ENCODE measurements at places on chromosomes 3 and 15.
A peak's percentile ranks its signal among the peaks of the same experiment; 100 is the strongest.

- DNase-seq = no peak
Measured at GRCh38 chr3:33317963-33318709, 40.9 kb downstream of the FBXL2 start.

DNA sequence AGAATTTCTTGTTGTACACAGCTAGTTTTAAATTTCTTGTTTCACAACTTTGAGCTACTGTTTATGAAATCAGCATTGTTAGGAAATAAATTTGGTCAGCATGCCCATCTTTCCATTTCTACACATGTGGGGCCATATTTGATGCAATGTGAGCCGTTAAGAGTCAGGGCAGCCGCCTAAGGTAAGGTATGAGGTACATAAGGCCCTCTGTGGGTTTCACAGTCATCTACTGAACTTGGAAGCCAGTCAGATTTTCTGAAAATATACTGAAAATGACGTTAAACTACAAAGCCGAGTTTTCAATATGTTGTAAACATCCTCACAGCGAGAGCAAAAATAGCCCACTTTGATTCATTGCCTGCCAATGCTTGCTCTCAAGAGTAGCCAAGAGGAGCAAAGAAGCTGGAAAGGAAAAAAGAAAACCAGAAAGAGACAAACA, 94.7 kb upstream of the PDZRN3 start:
- DNase-seq = no peak

- no peak for DNase-seq
Measured at GRCh38 chr15:90597577-90597976, 67.9 kb downstream of the CRTC3 start.

DNA sequence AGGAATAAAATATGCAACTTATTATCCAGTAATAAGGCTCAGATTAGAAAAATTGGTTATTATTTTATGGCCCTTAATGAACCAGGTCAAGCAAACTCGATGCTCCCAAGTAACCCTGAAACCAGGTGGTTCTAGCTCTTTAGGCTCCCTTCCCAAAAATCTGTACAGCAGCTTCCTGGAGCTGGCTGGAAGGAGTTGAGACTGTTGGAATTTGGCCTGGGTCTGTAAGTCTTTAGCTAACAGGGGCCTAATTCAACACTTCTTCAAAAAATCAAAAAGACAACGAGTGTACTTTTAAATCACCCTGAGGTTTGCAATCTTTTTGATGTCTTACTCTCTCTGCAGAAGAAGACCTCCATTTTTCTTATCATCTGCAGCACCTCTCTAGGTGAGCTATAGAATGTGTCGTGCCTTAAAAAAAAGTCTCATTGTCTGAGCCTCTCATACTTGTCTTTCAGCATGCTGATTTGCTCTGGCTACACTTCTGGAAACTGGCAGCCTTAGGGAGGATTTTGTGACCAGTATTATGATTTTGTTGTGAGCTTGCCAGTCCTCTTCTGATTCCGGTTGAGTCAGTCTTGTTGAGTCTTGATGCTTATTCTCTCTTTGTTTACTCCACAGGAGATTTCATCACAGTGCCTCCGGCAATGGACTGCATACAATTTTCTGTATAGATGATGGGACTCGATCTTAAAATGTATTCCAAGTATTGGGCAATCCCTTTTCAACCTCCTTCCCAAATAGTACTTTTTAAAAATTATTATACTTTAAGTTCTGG, 235.0 kb upstream of the KBTBD8 start:
- DNase-seq = no peak

GRCh38 chr15:58909616-58910015, 23.9 kb downstream of the SLTM start:
- no peak for DNase-seq

GRCh38 chr3:50433954-50434353, 69.5 kb downstream of the CACNA2D2 start:
- no peak for DNase-seq

DNA sequence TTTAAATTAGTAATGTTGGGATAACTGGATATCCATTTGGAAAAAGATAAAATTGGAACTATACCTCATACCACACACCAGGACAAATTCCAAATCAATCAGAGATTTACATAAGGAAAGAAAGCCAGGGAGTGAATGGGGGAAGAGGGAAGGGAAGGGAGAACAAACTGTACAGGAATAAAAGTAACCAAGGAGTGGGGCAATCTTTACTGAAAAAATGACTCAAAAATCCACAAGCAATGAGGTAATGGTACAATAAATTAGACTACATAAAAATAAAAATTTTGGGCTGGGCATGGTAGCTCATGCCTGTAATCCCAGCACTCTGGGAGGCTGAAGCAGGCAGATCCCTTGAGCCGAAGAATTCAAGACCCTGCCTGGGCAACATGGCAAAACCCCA, 82.6 kb downstream of the MLH1 start:
- DNase-seq = no peak

DNA sequence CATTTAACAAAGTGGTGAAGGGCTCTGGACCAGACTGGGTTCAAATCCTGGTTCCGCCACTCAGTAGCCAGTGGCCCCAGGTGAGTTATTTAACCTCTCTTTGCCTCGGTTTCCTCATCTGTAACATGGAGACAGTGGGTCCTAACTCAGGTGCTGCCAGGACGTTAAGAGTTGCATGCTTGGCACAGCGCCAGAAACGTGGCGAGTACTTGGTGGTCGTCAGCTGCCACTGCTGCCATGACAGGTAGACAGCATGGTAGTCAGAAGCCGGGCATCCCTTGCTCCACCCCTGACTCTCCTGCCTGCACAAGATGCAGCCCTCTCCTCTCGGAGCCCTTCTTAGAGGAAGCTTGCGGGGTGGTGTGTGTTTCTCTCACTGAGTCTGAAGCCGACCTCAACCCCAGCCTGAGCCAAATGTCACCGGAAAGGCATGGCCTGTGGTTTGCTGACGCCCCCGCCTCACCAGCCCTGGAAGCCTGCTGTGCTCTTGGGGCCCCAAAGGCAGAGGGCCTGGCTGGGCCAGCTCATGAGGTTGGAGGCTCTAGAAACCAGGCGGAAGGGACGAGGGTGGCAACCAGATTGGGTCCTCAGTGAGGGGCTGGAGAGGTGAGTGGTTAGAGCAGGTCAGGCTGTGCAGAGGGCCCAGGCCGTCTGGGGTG, 160.8 kb upstream of the TLE3 start:
- peak; percentile 58 for DNase-seq

GRCh38 chr15:55737373-55737772, 5.6 kb downstream of the PRTG start:
- DNase-seq = no peak

- no peak for DNase-seq
Measured at GRCh38 chr3:157582637-157582973, 79.4 kb upstream of the VEPH1 start.

DNA sequence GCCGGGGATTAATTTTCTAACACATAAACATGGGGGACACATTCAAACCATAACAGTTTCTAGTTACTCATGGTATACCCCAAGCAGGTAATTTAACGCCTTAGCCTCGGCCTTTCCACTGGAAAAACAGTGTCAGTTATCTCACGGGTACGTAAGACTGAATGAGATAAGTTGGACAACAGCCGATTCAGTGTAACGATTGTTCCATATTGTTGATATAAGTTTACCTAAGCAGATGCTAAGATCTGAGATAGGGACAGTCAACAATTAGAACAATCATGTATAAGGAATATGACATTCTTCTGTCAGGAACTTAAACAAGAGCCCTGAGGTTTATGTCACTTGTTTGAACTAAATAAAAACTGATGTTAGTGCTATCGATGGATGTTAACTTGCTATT, 130.8 kb downstream of the GHSR start:
- no peak for DNase-seq

- DNase-seq = no peak
Measured at GRCh38 chr3:79162653-79163052, 605.1 kb downstream of the ROBO1 start.

DNA sequence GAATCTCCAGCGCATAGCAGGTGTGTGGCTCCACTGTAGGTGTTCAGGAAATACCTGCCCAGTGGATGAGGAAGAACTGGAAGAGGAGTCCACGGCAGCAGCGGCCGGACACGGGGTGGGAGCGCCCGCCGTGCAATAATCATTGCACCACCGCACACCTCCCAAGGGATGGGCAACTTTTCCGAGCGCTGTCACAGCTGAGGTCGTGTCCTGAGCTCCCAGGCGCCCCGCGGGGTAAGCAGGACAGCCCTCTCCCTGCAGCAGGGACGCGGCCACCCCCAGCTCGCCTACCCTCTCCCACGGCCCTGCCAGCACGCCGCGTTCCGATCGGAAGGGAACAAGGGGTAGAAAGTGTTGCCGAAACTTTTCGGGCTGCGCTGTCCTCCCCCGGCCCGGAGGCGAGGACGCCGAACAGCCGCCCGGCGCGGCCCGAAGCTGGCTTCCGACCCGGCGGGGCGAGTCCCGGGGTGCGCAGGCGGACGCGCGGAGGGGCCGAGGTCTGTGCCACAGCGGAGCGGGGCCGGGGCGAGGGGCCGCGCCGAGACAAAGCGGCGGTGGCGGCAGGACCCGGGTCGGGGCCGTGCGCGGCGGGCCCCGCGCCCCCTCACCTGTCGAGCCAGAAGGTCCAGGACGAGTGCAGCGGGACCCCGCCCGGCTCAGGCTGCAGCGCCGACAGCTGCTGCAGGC, 475 bp downstream of the EIF4E3 start:
- DNase-seq = no peak

GRCh38 chr3:194165271-194166018, 29.5 kb downstream of the HES1 start:
- DNase-seq = no peak

- no peak for DNase-seq
Measured at GRCh38 chr3:57060089-57060821, at the start of gene SPATA12. Gene SPATA12 (plus strand): TSS chr3:57060664. CDS start chr3:57073695, 13,031 bp downstream.

Measured in activated CD4-positive, alpha-beta T cell treated with anti-CD3 and anti-CD28 coated beads, Interleukin-2, amount 50 U/mL, for 24 hours (primary cell).